Spleen (tissue), 13 donors: ENCODE measurements at places on chromosomes 11 and 22. TPM values are rescaled to one million over a fixed set of nuclear protein-coding genes. Genes with fewer than 3 reads are reported as not detected.

DNA sequence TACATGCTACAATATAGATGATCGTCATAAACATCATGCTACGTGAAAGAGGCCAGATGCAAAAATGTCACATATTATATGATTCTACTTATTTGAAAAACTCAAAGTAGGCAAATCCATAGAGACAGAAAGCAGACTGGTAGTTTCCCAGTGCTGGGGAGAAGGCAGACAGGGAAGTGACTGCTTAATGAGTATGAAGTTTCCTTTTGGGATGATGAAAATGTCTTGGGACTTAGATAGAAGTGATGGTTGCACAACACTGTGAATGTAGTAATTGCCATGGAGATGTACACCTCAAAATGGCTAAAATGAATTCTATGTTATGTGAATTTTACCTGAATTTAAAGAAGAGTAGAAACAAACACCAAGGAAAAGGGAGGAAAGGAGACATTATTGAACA, 45.2 kb upstream of the EHF start:
- DNase-seq: no peak

Gene SHANK3
- 242 TPM for total RNA-seq

DNA sequence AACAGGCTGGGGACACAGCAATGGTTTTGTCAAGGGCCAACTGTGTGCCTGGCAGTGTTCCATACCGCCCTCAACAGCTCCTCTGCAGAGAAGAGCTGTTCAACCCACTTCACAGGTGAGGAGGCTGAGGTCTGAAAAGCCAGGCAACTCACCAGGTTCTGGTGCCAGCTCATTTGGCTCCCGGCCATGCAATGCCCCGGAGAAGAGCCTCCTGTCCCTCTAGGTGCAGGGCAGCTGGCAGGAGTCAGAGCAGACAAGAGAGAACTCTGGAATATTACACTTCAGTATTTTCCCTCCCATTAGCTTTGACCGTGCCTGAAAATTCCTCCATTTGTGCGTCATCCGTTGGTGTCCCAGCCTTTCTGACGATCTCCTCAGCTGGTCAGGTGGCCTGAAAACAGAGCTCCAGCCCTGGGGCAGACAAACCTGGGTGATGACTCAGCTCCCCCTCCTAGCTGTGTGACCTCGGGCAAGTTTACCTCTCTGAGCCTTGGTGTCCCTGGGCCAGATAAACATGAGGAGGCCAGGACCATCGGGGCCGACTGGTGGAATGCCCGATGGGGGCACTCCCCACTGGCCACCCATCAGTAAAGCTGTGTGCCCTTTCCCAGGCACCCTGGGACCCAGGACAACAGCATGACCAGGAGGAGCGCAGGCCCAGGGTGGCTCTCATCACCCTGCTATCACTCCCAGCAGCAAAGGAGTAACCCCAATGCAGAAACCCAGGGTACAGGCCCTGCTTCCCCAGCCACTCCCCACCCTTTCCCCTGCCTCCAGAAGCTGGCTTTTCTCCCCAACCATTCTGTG, 9.6 kb upstream of the C1QTNF6 start:
- peak; percentile 79 for DNase-seq

Gene VSIG10L2
- not detected for total RNA-seq

Gene TRPC6
- 5.8 TPM for total RNA-seq

DNA sequence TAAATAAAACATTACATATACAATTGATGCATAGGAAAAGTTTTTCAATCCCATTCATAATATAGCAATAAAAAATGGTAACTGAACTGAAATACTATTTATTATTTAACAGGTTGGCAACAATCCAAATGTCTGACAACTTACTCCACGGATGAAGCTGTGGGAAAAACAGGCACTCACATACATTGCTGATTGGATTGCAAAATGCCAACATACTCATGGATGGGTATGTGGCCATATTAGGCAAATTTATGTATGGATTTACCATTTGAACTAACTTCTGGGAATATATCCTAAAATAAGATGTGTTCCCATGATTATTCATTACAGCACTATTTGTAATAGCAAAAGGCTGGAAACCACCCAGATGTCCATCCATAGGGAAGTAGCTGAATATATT, 3.2 kb upstream of the BIRC2 start:
- DNase-seq: no peak

Gene KCNJ1
- not detected for total RNA-seq

Gene PRR33
- total RNA-seq: not detected

- DNase-seq: no peak
These were observed 202.4 kb downstream of the BARX2 start for GRCh38 chr11:129578006-129578405.

DNA sequence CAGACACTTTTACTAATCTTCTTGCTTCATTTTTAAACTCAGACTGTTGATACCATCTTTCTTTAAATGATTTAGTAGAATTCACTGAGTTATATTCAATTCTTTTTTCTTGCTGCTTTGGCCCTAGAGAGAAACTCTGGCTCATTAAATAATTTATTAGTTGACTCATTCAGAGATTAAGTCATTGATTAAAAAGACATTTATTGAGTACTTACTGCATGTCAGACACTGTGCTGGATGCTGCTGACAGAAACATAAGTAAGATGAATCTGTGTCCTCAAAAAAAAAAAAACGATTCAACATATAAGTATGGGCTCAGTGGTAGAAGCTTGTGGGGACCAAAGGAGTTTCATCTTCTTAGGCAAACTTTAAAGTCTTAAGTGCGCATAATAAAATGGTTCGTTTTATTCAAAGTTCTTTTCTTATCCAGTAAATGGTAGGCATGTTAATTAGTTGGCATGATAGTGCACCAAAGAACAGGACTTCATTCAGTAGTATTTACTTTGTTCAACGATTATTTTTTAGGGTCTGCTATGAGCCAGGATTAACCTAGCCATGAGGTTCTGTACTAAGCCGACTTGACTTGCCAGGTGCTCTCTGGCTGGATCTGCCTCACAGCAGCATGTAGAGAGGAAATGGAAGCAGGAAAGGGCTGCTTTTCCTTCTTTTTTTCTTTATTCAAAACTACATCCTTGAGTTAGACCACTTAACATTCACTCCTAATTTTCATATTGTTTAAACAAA, 281.0 kb upstream of the CTSC start:
- DNase-seq: no peak

Gene PAX6
- not detected for total RNA-seq

Gene GLB1L3
- 0.23 TPM for total RNA-seq

Gene POU2AF1
- total RNA-seq: 99.1 TPM

GRCh38 chr11:68121067-68121899, at the start of gene CHKA:
Gene CHKA (minus strand): TSS chr11:68121388. CDS start chr11:68121177, 211 bp downstream.
- DNase-seq: peak; percentile 96

- no peak for DNase-seq
These were observed 18.2 kb upstream of the SYT13 start for GRCh38 chr11:45304111-45304991.

DNA sequence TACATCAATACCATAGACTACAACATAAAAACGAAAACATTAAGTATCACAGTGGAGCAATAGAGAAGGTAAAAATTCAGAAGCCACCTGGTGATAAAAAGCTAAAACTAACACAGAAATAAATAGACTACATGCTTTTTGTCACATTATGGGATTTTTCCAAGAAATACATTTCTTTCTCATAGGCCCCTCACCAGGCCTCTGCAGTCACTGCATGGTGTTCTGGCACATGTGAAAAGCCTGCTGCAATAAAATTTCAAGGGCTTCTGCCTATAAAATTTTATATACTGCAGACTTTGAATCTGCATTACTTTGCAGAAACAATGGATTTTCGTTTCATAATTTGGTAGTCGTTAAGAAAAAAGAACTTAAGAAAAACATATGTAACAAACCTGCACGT, 655.5 kb downstream of the CNTN5 start:
- no peak for DNase-seq

Gene TMEM123
- total RNA-seq: 184 TPM

- no peak for DNase-seq
These were observed 35.9 kb upstream of the P4HA3 start for GRCh38 chr11:74347381-74347780.

DNA sequence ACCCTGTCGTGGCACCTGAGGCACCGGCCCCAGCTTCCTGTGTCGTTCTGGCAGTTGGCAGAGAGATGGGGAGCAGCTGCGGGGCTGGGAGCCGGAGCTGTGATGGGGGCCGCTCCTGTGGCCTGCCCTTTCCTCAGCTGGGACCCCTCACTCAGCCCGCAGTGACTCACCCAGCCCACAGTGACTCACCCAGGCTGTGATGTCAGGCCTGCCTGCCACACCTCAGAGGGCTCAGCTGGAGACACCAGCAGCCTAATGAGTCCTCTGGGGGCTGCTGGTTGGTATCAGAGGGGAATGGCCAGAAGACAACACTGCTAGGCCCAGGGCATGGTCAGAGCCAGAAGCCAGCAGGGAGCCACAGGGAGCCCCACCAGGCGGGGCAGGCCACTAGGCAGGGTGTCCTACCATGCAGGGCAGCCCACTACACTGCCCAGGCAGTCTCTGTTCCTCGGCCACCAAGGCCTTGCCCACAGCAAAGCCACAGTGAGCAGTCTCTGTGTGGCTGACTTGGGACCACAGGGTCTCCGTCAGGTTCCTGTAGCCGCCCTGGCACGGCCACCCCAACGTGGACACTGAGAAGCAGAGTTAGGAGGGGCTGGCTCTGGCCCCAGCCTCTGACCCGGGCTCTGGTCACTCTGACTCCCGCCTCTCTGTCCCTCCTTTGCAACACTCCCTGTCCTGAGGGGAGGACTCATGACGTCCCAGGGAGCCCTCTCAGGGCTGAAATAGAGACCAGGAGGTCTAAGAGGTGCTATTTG, 4.2 kb upstream of the FXYD2 start:
- DNase-seq: peak; percentile 84

Gene SLC22A8
- not detected for total RNA-seq

Gene YPEL1
- total RNA-seq: 14.7 TPM

GRCh38 chr11:61056571-61056970, 45.7 kb upstream of the CD5 start:
- DNase-seq: no peak

DNA sequence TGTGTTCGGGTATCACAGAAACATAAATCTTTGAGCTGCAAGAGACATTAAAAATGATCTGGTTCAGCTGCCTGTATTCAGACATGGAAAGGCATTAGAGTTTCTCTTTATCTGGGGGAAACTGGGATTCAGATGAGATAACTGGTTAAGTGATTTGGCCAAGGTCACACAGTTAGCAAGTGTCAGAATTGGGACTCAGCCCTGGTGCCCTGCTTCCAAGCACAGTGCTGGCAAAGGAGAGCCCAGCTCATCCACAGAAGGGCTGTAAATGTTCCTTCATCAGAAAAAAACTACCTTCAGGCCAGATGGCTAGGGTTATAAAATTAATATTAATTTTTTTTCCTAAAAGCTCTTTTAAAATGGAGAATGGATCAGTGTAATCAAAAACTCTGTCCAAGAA, 20.4 kb upstream of the CADM1 start:
- DNase-seq: no peak

DNA sequence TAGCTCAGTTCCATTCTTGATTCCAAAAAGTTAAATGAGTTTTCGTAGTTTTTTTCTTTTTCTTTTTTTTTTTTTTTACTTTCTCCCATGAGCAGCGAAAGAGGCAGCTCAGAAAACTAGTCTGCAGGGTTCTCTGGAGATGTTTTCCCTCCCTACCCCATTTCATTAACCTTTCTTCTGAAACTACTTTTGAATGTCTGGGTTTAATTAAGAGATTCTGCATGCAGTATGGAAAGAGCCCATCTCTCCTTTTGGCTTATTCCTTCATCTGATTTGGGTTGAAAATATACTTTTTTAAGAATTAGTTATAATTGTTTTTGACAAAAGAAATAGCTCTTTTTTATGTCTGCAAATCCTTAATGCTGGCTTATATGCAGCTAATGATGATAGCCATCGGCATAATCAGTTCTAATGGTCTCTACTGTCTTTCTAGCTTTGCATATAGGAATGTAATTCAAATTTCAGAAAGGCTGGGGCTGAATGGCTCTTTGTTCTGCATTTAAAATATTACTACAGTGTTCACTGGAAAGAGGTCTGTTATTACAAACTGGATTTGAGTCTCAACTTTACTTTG, 265.3 kb downstream of the FAT3 start:
- DNase-seq: no peak

Gene CLTCL1
- total RNA-seq: 6.0 TPM

Gene OR8D4
- not detected for total RNA-seq

DNA sequence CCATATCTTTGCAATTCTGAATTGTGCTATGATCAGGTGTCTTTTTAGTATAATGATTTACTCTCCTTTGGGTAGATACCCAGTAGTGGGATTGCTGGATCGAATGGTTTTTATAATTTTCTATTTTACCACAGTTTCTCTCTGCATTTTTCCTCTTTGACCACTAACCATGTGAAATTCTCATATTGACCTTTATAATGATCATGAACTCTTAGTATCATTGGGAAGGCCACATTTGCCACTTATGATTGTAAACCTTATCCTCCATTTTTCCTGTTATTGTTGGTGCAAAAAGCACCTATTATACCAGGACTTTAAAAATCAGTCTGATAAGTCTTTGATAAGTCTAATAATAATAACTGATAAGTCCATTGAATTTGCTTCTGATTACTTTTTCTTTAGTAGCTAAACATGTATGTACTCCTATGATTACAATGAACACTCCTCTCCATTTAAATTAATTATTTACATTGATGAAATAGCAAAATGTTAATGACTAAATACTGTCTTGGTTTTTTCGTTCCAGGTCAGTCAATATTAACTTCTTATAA, 9.6 kb downstream of the NEAT1 start:
- no peak for DNase-seq

DNA sequence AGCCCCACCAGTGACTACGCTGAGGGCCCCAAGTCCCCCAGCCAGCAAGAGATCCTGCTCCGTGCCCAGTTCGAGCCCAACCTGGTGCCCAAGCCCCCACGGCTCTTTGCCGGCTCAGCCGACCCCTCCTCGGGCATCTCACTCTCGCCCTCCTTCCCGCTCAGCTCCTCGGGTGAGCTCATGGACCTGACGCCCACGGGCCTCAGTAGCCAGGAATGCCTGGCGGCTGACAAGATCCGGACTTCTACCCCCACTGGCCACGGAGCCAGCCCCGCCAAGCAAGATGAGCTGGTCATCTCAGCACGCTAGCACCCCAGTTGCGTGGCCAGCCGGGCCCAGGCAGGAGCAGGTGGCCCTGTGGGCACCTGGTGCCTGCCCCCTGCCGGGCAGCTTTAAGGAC, 8.3 kb upstream of the MYRF start:
- DNase-seq: no peak

DNA sequence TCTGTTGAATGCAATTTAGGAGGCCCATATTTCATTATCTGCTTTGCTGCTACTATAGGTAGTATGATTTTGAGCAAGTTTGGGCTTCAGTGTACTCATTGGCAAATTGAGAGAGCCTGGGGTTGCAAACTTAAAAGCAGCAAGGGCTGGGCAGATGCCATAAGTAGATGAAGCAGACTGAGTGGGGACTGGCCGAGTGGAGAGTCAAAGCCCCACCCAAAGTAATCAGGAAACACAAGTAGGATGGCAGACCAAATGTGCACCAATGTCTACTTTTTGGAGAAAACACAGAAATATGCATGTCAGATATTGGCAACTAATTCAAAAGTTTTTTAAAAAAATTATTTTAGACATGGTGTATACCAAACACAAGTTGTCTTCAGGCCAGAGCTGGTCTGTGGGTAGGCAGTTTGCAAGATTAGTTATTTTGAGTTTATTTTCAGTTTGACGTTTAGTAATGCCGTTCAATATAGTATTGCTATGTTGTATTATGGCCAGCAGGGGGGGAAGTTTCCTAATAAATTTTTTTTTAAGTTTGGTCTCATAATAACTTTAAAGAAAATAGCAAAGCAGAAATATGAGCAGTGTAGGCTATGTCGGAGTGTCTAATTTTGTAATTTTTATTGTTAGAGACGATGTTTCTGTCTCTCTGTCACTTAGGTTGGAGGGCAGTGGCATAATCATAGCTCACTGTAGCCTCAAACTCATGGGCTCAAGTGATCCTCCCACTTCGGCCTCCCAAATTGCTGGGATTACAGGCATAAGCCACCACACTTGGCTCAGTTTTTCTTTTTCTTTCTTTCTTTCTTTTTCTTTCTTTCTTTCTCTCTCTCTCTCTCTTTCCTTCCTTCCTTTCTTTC, 105.1 kb downstream of the HIPK3 start:
- no peak for DNase-seq
